Heart right ventricle (tissue), 16 donors: ENCODE measurements at places on chromosomes 1 and 21. TPM values are rescaled to one million over a fixed set of nuclear protein-coding genes. Genes with fewer than 3 reads are reported as not detected.

GRCh38 chr1:150777544-150777943 lies 12.0 kb upstream of the CTSS start:
- DNase-seq: no peak

- DNase-seq: no peak
Observed at GRCh38 chr1:65704318-65704717, 88.4 kb upstream of the PDE4B start.

DNA sequence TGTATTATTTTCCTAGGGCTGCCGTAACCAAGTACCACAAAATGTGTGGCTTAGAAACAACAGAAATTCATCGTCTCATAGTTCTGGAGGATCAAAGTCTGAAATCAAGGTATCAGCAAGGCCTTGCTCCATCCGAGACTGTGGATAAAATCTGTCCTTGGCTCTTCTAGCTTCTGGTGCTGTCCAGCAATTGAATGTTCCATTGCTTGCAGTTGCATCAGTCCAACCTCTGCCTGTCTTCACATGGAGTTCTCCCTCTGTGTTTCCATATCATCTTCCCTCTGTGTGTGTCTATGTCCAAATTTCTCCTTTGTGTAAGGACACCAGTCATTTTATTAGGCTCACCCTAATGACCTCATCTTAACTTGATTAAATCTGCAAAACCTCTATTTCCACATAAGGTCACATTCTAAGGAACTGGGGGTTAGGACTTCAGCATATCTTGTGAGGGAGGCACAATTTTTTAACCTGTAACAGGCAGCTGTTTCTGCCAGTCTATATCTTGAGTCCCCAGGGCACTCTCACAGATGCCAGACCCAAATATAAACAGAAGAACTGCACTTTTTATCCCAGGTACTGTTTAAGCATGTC lies 84.2 kb downstream of the ERG start:
- no peak for DNase-seq

- DNase-seq: no peak
Observed at GRCh38 chr1:231159202-231159962, 2.5 kb upstream of the TRIM67 start.

DNA sequence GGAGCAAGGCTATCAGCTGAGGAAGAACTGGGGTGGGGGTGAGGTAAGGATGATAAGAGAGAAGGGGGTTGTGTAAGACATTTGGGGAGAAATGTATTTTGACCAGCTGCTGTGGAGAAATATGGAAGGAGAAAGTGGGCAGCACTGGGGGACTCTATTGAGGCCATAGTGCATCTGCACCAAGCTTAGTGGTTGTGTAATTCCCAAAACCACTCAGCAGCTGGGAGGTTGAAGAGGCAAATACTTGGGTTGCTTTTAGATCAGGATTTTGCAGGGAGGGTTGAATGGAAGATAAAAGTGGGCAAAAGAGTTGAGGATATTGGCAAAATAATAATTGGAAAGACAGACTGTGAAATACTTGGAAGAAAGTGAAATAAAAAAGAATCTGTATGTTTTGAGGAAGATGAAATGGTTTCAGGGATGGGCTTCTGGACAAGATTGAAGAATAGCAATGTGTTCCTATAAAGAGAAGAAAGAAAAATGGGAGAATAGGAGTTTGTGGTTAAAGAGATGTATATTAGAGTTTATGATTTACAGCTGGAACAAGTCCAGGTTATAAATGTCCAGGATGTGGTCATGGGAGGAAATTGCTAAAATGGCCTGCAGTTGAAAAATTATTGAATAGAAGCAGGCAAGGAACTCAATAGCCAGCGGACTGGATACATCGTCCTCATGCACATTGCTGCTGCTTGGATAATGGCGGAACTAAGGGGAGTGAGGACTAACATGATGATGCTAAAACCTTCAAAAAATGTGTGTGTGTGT lies 162.7 kb downstream of the DNM3 start:
- no peak for DNase-seq

DNA sequence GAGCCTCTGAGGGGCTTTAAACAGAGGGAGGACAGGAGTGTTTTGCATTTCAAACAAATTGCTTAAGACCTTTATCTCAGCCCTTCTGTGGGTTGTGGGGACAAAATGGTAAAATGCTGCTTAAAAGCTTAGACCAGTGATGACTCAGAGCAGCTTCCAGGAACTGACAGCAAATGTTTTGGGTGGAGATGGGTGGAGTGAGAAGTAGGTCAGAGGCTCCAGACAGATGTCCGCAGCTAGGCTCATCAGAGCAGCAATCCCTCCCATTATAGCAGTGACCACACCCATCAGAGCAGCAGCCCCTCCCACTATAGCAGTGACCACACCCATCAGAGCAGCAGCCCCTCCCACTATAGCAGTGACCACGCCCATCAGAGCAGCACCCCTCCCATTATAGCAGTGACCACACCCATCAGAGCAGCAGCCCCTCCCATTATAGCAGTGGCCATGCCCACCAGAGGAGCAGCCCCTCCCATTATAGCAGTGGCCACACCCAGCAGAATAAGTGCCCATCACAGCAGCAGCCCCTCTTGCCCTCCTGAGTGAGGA lies 532.2 kb downstream of the MATN1 start:
- DNase-seq: no peak

DNA sequence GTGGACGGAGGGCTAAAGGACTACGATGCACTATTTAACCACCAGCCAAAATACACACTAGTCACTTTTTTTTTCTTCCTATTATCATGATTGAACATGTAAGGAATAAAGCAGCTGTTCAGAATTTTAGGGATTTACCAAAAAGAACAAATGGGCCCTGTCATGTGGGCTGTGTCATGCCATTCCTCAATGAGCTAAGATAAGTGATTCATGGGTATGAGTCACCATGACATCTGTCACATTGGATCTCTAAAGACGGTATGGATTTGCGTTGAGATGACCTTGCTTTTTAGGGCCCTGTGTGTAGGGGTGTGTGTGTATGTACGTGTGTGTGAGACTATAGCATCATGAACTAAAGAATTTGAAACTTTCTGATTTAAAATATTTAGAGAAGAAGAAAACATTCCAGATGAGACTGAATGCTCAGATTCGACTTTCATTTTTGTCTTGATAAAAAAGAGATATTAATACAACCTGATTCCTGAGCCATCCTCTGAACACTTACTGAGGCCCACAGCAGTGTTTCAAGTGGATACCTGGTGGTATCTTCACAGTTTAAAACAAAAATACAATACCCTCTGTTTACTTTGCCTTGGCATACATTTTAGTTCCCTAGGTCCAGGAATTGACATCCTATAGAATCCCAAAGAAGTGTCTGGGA lies 246.1 kb upstream of the DUSP10 start:
- DNase-seq: no peak

GRCh38 chr1:163596541-163597258 lies 274.9 kb downstream of the NUF2 start:
- DNase-seq: no peak

- no peak for DNase-seq
Observed at GRCh38 chr1:95583661-95584210, 349.7 kb downstream of the RWDD3 start.

GRCh38 chr1:64098436-64098835 lies 105.0 kb upstream of the UBE2U start:
- no peak for DNase-seq

DNA sequence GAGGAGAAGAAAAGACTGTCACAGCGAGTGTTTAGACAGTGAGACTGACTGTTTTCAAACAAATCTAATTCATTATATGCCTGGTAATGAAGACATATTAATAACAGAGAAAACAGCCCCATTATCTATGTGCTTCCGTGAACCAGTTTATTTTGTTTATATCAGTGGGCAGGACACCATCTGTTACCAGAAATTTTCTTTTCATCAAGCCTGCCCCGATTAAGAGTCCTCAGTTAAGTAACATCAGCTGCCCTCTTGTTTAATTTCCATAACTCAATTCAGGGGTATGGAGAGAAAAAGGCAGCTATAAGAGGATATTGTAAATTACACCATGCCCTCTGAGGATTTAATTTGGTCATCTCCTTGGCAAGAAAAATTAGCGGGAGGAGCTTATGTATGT lies 94.0 kb downstream of the TMEM200B start:
- DNase-seq: no peak

DNA sequence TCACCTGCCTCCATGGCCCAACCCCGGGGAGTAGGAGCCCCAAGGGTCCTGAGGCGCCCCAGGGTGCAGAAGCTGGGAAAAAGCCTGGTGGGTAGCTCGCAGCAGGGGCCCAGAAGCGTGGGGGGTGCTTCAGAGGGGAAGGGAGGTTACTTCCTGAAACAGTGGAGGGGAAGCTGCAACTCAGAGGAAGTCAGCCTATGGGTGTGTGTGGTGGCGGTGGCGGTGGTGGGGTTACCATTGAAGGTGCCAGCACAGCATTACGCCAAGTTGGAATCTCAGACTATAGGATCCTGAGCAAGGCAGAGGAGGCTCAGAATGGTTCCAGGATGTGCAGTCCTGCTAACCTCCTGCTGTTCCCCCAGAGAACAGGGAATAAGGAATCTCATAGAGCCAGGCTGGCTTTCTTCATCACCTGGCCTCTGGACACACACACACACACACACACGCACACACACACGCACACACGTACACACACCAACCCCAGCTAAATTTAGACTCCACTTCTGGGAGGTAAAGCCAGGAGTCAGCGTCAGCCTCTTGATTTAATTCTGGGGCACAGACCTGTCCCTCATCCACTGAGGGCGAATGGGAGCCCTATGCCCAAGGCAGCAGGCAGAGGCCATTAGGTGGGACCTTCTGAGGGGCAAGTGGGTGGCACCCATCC lies 1.3 kb downstream of the DENND4B start:
- DNase-seq: peak; percentile 65

DNA sequence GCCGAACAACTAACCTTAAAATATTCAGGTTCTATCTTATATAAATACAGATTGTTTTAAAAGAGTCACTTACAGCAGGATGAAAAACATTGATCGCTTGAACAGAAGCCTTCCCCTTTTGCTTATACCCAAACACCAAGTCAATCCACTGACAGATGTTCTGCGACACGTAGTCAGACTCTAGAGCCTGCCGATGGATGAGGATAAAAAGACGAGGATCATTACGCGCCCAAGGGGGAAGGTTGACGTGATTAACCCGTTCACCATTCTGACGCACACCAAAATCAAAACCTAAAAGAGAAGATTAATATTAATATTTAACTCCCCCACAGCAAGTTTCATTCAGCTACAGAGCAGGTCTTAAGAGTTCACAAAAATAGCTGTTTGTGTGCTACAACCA lies 59.4 kb upstream of the GNG4 start:
- DNase-seq: no peak

DNA sequence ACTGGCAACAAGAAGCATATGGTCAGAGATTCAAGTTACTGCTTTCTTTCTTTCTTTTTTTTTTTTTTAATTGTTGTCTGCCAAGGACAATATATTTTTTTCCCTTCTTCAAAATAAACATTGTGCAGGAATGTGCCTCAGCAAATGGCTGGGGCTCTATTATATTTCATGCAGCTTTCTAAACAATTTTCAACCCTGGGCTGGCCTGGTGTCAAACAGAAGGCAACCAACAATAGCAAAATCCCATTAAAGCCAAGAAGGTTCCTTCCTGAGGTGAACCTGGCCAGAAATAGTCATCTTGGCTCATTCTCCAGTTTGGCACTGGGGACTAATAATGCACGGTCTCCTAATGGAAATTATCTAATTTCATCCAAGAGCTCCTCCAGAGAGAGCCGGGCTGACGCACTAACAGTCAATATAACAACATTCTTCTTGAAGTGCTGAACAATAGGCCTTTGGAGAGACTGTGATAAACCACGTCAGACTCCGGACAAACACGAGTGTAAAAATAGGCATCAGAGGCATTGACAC lies 35.7 kb upstream of the HLX start:
- peak; percentile 89 for DNase-seq

DNA sequence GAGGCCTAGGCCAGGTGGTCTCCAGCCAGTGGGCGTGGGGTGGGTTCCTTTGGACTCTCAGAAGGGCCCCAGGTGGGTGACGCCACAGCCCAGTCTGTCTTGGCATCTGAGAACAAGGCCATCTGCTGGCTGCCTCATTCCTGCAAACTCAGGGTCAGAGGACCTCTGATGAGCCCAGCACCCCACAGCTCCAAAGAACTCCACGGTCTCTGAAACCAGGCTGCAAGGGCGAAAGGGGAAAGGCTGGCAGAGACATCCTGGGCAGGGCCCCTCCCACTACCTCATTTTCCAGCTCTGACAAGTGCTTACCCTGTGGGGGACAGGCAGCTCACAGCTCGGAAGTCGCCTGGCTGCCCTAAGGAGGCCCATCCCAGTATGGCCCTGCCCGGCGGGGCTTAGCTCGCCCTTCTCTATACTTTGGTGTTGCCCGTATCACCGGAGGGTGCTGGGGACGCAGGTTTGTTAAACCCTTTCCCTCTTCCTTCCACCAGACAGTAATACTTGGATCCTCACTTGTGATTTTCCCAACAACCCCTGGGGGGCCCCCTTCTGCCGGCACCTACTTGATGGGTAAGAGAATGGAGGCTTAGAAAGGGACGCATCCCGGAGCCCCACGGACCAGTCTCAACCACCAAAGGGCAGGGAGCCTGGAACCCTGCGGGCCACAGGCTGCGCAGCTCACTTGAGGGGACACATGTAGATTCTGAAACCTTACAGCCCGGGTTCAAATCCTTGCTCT lies 10.9 kb upstream of the EDN2 start:
- DNase-seq: no peak

GRCh38 chr1:12601700-12602658 lies 16.0 kb downstream of the DHRS3 start:
- DNase-seq: no peak

- DNase-seq: no peak
Observed at GRCh38 chr21:34365809-34366208, 2.0 kb downstream of the KCNE2 start.

DNA sequence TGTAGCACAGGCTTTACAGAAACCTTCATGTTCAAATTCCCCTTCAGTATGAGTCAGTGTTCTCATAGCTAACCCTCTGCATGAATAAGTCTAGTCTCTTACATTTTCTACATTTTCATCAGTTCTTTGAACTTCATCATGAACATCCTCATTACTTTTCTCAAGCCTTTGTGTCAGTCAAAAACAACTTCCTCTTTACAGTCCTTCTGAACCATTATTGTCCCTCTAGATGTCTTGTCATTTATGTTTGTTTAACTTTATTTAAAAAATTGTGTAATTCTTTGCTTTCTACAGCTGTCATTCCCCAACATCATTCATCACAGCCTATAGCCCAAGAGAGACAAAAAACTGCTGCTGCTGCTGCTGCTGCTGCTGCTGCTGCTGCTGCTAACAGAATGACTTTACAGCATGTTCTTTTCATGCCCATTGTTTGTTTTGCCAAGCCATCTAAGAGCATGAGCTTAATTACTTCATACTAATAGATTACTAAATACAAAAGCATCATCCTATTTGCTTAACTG lies 133.1 kb downstream of the LRRC40 start:
- no peak for DNase-seq

GRCh38 chr1:184078564-184079249 lies 27.2 kb downstream of the TSEN15 start:
- no peak for DNase-seq

- DNase-seq: no peak
Observed at GRCh38 chr1:66980745-66981367, 56.1 kb downstream of the MIER1 start.

Gene PUSL1
- 10.4 TPM for total RNA-seq

Gene KPRP
- total RNA-seq: not detected

Gene CR1L
- total RNA-seq: not detected

Gene CELA3B
- 2.5 TPM for total RNA-seq
